CD4-positive, alpha-beta T cell treated with Interleukin-4 for 4 hours (primary cell): ENCODE measurements at places on chromosomes 1 and 21.

DNA sequence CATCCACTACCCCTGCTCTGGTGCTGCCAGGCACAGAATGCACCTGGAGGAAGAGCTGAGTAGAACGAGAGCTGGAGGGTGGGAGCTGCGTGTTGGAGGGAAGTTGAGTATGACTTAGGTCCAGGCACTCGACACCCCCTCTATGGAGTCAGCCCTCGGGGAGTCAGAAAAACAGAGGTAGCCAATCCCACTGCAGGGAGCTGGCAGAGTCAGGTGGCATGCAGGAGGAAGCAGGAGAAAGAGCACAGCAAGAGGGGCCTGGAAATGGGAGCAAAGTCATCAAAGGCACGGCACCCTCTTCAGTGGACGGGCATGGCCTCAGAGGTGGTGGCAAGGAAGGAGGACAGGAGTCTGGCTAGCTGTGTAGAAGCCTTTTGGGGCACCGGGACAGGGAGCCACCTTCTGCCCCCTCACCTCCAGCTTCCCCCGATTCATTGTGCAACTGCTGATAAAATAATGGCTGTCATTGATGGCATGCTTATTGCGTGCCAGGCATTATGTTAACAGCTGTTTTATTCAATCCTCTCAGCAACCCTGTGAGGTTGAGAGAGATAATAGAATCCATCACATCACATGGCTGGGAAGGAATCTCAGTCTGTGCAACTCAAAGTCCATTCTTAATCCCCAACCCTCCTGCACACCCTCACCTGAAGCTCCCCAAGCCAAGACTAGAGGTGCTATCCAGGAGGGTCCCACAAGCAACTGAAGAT lies 42.0 kb downstream of the C1orf198 start:
- DNase-seq = no peak

DNA sequence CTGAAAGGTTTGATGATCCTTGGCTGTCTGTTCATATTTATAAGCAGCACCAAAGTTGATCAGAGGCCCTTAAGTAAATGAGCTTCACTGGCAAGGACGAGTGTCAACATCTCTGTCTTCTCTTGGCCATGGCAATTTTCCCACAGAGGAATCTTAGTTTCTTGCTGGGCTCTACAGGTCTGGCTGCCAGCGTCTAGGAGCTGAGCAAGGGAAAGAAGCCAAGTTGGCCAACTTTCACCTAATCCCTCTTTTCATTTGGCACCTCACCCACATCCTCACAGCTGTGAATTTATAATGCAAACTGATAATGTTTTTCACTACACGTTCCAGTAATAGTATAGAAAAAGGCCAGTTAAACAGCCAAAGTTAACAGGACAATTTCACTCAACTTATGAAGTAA lies 99.0 kb upstream of the LBR start:
- DNase-seq = no peak

DNA sequence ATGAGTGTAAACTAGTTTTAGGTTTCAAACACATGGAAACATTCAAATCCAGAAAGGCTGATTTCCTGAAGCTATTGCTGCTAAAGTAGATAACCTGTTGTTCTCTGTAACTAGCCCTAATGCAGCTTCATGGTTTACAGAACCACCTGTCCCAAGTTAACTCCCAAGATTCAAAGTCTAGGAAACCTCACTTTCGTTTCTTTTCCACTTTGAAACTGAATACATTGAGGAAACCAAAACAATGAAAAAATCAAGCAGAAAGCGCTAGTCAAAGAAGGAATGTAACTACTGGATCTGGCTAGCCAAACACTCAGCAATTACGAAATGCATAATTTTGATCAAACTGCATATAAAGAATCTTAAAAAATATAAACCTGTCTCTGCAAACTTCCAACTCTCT lies 17.8 kb downstream of the SLC16A1 start:
- no peak for DNase-seq

GRCh38 chr1:164683235-164683634 lies 124.3 kb downstream of the PBX1 start:
- DNase-seq = no peak

DNA sequence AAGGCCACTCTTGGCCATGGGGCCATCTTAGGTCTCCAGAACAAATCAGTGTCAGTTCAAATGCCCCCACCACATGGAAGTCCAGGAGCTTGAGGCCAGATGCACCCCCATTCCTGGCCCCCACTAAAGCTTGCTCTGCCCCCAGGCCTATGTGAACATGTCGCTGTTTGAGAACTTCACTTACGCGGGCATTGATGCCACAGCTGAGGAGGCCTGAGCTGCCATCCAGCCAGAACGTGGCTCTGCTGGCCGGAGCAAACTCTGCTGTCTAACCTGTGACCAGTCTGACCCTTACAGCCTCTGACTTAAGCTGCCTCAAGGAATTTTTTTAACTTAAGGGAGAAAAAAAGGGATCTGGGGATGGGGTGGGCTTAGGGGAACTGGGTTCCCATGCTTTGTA lies 15.1 kb upstream of the MPL start:
- no peak for DNase-seq
